Amniotic epithelial cell (primary cell): ENCODE measurements at places on chromosomes 1 and 21.
A peak's percentile ranks its signal among the peaks of the same experiment; 100 is the strongest.

DNA sequence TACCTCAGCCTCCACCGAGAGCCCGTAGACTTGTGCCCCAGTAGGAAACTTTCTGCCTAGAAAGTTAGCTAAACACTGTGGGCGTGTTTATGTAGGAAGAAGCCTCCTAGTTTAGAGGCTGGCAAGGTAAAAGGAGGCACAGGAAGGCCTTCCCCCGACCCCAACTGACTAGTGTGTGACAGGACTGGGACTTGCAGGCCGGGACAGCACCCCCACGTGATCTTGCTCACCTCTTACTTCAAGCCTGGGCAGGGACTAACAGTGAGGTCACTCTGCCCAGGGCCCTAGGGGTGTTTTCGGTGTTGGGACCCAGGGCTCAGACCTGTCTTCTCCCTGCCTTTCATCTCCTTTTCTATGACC lies 392 bp upstream of the TAGLN2 start:
- no peak for DNase-seq

DNA sequence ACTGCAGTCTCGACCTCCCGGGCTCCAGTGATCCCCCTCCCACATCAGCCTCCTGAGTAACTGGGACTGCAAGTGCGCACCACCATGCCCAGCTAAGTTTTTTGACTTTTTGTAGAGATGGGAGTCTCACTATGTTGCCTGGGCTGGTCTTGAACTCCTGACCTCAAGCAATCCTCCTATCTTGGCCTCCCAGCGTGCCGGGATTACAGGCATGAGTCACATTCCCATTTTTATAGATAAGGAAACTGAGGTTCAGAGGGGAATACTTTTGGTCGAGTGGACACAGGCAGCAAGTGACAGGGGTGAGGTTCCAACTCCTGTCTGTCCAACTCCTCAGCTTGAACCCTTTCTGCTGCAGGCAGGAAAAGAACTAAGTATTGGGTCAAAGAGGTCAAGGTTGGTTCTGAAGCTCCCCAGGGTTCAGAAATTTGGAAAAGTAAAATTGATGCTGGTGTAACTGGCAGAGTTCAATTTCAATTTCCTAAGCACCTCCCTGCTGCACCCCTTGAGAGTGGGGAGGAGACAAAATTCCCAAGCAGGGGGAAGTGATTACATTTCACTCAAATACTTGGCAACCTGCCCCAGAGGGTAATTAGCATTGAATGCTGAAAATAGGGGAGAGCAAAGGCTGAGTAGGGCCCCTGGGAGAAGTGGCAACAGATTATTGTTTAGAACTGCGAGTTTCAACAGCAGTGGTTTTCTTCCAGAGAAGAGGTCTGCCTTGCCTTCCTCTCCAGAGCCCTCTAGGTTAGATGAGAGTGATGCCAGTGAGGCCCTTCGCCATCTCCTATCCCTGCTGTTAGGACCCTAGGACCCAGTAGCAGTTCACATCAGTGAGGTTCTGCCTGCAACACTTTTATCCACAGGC lies 17.5 kb upstream of the ALPL start:
- peak; percentile 7 for DNase-seq

DNA sequence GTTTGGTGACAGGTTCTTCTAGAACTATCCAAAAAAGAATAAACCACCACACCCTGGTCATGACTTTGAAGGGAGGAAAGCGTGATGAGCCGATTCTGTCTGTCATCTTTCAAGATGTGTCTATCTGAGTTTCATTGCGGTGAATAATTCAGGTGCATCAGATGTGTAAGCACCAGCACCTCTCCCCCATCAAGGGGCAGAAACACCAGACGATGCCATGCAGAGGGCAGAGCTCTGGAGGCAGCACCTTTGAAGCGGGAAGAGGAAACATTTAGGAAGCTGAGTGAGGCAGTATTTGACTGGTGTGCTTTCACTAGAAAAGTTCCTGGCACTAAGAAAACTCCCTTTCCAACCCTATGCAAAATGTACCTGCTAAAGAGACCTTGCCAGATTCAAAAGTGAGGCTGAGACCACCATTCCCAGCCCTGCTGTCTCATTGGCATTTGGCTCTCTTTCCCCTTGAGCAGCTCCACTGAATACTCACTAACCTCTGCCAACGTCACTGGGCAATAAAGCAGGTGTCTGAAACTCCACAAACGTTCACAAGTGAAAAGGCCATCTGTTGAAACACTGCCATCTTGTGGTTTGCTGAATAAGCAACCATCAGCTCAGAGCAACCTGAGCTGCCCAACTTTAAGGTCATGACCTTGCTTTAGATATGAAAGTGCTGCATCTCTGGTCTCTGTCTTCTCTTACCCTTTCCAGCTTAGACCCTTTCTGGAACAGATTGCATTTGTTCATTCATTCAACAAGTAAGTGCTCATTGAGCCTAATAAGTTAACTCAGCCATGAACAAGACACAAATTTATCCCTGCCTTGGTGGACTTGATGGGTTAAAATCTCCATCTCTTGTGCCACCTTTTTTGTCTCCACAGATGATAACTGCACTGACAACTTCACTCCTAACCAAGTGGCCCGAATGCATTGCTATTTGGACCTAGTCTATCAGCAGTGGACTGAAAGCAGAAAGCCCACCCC lies 228.6 kb downstream of the PAPPA2 start:
- peak; percentile 7 for DNase-seq

DNA sequence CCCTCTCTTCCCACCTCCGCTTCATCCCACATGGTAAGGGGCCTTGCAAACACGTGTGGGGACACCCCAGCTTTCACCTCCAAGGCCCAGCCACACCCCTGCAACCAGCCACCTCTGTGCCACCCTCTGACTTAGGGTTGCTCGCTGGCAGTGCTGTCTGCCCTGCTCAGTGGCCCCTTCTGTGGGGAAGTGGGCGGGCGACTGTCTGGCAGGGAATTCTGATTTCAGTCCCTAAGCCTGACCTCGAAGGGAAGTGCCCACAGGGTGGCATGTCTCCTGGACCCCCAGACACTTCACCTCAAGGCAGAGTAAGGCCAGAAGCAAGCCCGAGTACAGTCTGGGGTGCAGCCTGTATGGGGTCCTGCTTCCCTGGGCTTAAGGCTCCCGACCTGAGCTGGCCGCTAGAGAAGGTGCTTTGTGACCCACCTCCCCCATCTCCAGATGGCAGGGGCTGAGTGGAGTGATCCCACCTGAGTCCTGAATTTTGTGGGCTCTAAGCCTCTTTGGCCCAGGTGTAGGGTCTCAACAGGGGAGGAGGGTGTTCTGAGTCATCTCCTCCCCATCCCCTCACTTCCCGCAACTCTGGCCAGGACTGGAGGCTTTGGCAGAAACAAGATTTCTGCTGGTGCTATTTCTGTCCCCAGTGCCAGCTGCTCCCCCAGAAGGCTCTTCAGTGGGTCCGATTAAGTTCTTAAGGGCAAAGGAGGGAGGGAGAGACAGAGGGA lies 7.0 kb downstream of the RD3 start:
- DNase-seq = no peak

DNA sequence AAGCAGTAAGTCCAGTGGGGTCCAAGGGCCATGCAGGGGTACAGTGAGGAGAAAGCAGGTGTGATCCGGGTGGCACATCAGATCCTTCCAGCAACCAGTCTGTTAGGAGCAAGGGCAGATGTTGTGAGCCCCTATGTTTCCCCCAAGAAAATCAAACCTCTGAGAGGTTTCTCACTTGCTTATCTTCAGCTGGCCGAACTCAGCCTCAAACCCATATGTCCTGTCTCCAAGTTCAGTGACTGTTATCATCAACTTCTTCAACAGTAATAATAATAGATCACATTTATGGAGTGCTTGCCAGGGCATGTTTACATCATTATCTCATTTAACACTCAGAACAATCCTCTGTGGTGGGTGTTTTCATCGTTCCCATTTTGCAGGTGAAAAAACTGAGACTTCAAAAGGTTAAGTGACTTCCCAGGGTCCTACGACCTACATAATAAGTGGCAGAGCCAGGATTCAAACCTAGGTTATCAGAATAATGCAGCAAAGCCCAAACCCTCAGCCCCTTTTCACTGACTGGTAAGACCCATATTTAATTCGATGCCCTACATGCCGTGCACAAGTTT lies 3.3 kb downstream of the CAPN2 start:
- DNase-seq = peak; percentile 63

- no peak for DNase-seq
These were observed 56.5 kb downstream of the GABPA start for GRCh38 chr21:25791319-25791718.
